ENCODE measurements at places on chromosomes 2 and 18. TPM values are rescaled to one million over a fixed set of nuclear protein-coding genes. Genes with fewer than 3 reads are reported as not detected.

Gene MFSD2B
- total RNA-seq, result under 0.01 TPM

Gene STPG4
- total RNA-seq, result 0.12 TPM

Gene SRD5A2
- not detected for total RNA-seq

Gene FN1
- 2,380 TPM for total RNA-seq

Gene EVA1A
- total RNA-seq, result 35.9 TPM

Gene LRRTM1
- total RNA-seq, result 0.44 TPM

Gene TMEM37
- not detected for total RNA-seq

Gene TGFA
- not detected for total RNA-seq

Gene ASB18
- not detected for total RNA-seq

Gene LOXHD1
- total RNA-seq, result not detected

Gene IL1F10
- total RNA-seq, result not detected

Gene SERPINB13
- total RNA-seq, result not detected

Gene REL
- 4.6 TPM for total RNA-seq

Gene COL3A1
- total RNA-seq, result 1,747 TPM

Gene RGPD8
- total RNA-seq, result 9.5 TPM

Gene NEU4
- not detected for total RNA-seq

Gene CASP10
- total RNA-seq, result 4.5 TPM

Measured in uterine smooth muscle cell (primary cell).